Right renal pelvis (tissue), 4 donors: ENCODE measurements at places on chromosomes 13 and 19. TPM values are rescaled to one million over a fixed set of nuclear protein-coding genes. Genes with fewer than 3 reads are reported as not detected.

GRCh38 chr13:101098873-101099272, 317.4 kb downstream of the NALCN start:
- no peak for DNase-seq

- DNase-seq, result peak; percentile 84
Measured at GRCh38 chr19:49142866-49143335, 12.3 kb downstream of the HRC start.

DNA sequence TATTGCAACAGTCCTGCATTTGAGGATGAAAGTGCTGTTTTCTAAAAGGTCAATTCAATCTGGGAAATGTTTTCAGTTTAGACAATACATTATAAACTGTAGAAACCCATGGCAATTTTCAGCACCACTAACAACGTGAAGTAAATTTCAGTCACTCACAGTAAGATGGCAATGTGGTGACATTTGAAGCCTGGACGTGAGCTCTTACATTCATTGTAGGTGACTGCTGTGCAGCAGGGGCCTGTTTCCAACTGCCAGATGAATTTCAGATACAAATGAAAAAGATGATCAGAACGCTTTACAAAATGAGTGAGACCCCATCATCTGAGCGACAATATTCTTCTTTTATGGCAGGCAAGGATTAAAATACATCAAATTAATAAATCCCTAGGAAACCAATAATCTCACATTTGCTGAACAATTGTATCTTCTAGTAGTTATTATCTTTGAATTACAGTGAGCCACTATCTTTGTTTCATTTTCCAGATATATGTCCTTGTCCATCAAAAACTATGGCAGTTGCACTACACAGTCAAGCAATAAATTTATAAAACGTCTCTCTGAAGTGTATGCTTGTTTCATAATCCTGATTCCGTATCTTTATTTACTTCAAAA, 1816.8 kb downstream of the OLFM4 start:
- DNase-seq, result no peak

The MIR17HG gene
- polyA plus RNA-seq, result 5.1 TPM

- no peak for DNase-seq
Measured at GRCh38 chr13:97844151-97844550, 109.3 kb upstream of the IPO5 start.

GRCh38 chr19:18399008-18399407, 1.6 kb upstream of the LRRC25 start:
- no peak for DNase-seq

DNA sequence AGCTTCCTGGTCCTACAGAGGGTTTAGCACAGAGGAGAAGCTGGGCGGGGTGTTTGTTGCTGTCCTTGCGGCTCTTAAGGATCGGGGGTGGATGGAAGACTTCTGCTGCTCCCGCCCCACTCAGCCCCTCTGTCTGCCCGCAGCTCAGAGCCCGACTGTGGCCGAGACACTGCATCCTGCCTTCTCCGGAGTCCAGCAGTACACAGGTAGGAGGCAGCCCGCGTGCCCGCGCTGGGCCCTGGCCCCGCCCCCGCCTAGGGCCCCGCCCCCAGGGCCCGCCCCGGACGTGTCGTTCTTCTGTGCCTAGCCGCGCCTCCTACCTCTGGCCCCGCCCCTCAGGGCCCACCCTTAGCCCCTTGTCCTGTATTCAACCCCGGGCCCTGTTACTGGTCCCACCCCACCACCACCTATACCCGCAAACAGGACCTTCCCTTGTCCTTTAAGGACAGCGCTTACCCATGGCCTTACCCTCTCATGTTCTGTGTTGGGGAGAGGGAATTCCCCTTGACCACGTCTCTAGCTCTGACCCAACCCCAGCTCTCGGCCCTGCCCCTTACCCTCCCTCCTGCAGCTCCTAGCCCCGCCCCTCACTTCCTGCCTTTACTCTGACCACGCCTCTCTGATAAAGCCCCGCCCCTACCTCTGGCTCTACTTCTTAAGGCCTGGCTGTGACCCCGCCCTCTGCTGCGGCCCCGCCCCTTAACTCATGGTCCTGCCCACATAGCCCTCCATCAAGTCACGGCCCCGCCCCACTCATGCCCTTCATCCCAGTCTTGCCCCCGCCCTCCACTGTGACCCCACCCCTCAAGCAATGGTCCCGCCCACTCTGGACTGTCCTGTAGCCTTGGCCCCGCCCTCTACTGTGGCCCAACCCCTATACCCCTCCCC, 60.5 kb downstream of the CELF5 start:
- DNase-seq, result peak; percentile 63

DNA sequence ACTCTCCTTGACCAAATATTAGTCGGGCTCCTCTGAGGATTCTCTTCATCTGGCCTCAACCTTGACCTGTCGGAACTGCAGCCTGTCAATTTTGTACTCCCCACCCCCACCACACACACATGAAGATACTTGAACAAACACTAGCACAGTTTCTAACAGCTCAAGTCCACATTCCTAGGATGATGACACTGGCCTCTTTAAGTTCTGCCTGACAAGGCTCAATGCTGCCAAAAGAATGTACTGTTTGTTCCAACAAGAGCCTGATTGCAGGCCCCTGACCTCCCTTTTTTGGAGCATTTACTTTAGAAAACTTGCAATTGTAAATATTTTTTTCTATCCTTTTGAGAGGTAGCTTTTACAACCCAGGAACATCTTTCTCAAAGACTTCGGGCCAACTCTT, 169.2 kb upstream of the IRS2 start:
- no peak for DNase-seq

GRCh38 chr13:33119022-33119781, 103.0 kb downstream of the KL start:
- DNase-seq, result no peak

- DNase-seq, result no peak
Measured at GRCh38 chr13:28463481-28463880, 31.4 kb downstream of the FLT1 start.

The NLRP5 gene
- polyA plus RNA-seq, result 0.06 TPM

GRCh38 chr19:42108527-42109389, 23.5 kb downstream of the POU2F2 start:
- DNase-seq, result peak; percentile 44

DNA sequence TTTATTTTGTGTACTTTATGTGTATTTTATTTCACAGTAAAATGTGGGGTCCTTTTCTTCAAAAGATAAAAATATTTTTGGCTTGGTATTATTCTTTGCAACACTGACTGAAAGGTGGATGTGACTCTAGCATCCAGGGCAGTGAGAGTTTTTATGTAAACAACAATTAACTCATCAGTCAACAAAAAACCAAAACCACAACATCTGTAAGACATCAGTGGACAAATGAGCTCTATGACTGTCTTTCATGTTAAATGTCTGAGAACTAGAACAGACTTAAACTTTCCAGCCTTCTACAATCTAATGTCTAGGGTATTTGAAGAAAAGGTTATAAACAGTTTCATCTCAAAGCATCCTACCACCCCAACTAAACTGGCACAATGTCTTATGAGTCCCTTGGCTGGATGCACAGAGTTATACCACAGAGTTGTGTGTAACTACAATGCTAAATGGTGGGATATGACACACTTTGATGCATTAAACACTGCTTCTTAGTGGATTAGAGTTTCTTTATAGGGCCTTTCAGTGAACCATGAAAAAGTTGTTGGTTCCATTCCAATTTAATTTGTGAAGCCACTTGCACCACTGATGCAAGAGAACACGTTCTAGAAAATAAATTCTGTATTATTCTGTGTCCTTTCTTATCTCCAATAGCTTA, 544.2 kb upstream of the KLF12 start:
- DNase-seq, result no peak

The CLDND2 gene
- 1.3 TPM for polyA plus RNA-seq

GRCh38 chr19:28264556-28264955, 948.4 kb downstream of the UQCRFS1 start:
- no peak for DNase-seq

- DNase-seq, result no peak
Measured at GRCh38 chr19:39146686-39147450, 21.3 kb downstream of the PAK4 start.

The C19orf85 gene
- not detected for polyA plus RNA-seq

DNA sequence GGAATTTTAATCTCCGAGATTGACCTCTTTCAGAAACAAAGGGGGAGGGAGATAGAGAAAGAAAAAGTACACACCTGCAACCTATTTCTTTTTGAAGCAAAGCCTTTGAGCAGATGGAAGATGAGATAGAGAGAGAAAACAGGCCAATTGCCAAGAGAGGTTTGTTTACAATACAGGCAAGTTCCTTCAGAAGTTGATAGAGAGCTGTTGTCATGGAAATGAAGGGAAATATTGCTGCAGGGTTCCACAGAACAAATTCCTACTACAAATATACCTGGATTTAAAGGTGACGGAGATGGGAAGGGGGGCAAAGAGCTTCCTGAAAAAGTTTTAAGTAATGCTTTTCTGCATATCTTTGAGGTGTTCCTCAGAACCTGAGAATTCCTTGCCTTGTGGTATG, 388.4 kb downstream of the NDFIP2 start:
- peak; percentile 20 for DNase-seq

DNA sequence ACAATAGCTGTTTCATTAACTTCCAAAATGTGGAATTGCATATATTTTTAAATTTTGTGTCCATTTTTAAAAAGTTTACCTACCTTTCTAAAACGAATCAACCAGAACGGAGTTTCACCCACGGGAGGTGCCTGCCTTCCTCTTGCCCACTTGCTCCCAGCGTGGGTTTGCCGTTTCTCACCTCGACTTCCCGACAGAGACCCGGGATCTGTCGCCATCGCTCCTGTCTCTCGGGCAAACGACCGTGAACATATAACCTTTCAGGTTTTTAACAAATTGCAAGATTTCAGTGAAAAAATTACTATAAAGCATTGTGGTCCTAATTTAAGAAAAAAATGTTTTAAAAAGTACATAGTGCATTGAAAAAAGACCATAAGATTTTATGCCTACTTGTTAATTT, 4.2 kb downstream of the TMEM255B start:
- no peak for DNase-seq

DNA sequence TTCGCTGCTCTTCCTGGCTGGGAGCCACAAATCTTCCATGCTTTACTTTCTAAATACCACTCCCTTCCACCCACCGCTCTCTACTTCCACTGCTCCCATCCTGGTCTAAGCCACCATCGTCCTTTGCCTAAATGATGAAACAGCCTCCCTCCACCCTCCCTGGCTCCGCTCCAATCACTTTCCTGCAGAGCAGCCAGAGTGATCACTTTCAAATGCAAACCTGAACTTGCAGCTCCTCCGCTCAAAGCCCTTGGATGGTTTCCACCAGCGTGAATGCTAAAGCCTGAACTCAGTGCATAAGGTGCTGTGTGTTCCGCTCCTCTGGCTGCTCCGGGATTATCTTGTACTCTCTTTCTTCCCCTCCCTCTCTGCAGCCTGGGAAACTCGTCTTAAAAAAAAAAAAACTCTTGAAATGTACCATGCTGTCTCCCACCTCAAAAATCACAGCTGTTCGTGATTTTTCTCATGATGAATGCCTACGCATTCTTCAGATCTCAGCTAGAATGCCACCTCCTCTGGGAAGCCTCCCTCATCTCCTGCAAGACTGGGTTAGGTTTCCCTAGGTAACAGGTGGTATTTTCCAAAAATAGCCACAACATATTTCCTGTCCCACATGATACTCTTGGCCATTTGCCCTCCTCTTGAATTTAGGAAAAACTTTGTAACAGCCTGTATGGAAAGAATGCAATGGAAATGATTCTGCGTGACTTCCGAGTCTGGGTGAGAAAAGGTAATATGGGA, 3.7 kb upstream of the SIN3B start:
- DNase-seq, result no peak

GRCh38 chr19:1523412-1524286, at the start of gene PLK5:
PLK5 (plus strand) TSS chr19:1524077; CDS start chr19:1526997, 2,920 bp downstream.
- no peak for DNase-seq

DNA sequence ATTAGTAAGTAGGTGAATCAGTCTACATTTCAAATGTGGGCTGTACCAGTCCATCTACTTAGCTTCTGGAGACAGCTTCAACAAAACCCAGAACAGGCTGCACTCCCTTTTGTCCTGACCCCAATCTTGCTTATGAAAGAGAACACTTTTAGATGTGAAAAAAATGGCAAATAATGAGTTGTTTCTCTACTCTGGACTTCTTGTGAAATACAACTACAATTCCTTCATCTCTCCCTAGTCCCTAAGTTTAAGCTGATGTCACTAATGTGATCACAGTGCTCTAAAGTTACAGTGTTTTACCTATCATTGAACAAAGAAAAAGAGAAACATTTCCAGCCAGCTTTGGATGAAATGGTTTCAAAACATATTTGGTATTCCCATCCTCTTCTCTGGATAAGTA, 183.9 kb downstream of the LHFPL6 start:
- DNase-seq, result no peak

DNA sequence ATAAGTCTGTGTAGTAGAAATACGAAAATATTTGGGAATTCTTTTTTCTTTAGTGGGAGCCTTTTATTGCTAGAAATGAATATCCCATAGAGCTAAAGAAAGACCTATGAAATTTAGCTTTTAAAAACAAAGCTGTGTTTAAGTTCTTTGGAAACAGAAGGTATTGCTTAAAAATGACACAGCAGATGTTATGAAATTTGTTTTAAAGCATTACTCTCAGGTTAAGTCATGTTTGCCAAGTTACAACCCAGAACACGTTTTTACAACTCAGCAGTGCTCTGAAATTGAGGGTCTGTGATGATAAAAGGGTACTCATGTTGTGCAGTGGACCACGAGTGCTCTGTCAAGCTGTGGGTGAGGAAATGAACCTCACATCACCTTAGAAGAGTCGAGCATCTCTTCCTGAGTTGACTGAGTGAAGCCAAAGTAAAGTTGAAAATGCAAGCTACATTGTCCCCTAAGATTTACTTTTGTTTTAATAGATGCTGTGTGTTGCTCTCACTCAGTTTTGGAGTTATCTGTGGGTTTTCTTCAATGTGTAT, 161.1 kb downstream of the SHISA2 start:
- no peak for DNase-seq

- DNase-seq, result no peak
Measured at GRCh38 chr13:96687191-96687590, 307.1 kb downstream of the OXGR1 start.

The NCAN gene
- 0.12 TPM for polyA plus RNA-seq

The CPB2 gene
- polyA plus RNA-seq, result 0.19 TPM

GRCh38 chr13:94028650-94029049, 450.8 kb downstream of the DCT start:
- no peak for DNase-seq

The MPND gene
- 31.8 TPM for polyA plus RNA-seq

GRCh38 chr19:4971424-4971793, 2.5 kb downstream of the KDM4B start:
- no peak for DNase-seq

The C19orf73 gene
- 0.90 TPM for polyA plus RNA-seq

DNA sequence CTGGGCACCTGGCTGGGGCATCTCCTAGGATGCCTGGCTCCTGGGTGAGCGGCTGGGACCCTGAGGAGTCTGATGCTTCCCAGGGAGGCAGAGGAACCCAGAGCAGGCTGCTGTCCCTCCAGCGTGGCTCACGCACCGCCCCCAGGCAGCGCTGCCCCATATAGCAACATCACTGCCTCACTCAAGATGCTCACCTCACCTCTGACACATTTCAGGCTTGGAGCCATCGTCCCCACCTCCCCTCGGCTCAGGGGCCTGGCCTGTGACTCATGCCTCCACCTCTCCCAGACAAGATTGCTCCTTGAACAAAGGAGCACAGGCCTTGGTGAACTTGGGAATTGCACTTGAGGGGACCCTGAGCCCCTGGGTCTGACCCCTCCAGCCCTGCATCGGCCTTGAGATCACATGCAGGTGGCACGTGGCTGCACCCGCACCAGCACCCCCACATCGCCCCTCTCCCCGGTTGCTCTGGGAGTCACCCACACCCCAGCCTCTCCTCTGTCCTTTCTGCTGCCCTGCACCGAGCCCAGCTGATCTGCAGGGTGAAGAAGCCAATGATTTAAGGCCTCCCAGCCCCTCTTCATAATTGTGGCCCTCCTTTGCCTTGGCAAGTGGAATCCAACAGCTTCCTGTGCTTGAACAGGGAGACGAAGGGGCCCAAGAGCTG, 11.2 kb downstream of the CEBPA start:
- DNase-seq, result no peak

- DNase-seq, result no peak
Measured at GRCh38 chr13:83992566-83993358, 110.5 kb upstream of the SLITRK1 start.

The SEMA6B gene
- 3.8 TPM for polyA plus RNA-seq
